ENCODE measurements at places on chromosomes 5 and 9.

DNA sequence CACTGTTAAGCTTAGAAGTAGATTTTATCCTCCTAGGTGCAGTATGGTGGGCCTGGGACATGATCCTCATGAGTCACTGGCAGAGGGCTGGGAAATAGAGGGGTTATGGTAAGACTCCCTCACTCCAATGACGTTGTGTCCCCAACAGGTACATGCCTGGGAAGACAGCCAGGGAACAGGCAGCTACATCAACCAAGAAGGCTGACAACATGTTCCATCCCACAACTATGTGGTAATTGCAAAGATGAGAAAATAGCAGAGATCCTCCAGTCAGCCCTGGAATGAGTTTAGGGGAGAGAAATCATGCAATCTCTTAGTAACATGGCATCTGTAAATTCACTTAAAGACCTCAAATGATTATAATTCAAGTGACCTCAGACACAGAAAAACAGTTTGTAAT, 114.4 kb upstream of the LIFR start:
- DNase-seq, result no peak

DNA sequence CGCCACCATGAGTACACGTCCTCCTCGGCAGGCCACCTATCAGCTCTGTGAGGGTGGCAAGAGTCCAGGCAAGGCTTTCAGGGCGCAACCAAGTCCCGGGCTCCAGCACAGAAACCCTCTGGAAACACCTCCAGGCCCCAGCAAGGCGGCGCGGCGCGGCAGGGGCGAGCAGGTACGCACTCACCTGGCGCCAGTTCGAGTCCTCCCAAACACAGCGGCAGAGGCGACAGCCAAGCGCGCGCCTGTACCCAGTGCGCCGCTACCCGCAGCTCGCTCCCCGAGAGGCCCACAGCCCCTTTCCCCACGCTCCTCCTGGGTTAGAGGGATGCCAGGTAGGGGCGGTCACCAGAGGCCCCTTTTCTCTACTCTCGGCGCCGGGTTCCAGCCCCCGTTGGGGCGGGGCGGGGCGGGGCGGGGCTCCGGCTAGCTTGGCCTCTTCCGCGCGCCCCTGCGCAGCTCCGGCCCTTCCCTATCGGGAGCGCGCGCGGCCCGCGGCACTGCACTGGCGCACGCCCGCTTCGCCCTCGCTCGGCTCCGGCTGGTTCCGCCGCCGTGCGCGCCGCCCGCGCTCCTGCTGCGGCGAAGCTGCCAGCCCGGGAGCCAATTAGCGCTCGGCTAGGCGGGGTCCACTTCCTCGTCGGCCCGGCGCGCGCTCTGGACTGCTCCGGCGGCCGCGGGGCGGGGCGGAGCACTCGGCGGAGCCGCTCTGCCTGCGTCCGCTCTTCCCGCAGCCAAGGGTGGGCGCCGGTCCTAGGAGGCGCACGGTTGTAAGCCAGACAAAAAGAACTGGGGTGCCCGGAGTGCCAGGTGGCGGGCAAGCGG, at the start of the genes NMRK1 and OSTF1:
NMRK1 (minus strand) TSS at position 332 of the 822 bp plus-strand sequence. CDS start 5,040 bp downstream, outside the sequence.
OSTF1 (plus strand) TSS at position 691 of the 822 bp plus-strand sequence. CDS start 179 bp downstream, outside the sequence.
- peak; percentile 95 for DNase-seq

GRCh38 chr9:72332351-72332750, 32.7 kb downstream of the ZFAND5 start:
- no peak for DNase-seq

- peak; percentile 24 for DNase-seq
These were observed 39.2 kb downstream of the TLE4 start for GRCh38 chr9:79610791-79611614.

DNA sequence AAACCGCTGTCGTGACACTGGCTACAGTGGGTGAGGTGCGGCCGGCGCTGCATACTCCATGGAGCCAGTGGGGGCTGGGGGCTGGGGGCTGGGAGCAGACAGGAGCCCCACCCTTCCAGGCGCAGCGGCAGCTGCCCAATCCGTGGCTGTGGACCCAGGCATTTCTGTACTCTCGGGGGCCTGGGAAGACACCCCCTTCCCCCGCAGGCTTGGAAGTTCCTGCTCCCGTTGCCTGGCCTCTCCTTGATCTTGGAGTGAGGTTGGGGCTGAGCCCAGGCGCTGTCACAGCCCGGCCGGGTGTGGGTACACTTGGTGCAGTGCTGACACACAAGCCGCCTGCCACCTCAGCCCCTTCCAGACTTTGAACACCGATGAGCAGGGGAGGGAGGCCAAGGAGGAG, 27.7 kb upstream of the GGTA1 start:
- no peak for DNase-seq

DNA sequence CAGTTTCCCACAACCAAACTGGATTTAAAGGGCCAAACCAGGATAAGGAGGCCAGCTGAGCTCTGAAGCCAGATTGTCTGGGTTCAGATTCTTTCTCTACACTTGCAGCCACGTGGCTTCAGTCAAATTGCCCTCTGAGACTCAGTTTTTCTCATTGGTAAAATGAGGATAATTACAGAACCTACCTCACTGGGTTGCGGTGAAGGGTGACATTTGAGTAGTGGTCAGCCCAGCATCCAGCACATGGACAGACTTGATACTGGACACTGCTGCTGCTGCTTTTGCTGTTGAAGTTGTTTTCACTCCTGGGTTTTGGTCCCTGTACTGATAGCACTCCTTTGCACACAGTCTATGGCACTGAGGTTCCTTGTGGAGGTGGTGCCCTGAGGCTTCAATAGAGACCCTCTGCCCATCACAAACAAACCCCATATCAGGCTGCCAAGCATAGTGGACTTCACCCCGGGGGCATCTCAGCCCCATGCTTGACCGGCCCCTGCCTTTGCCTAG, 25.7 kb upstream of the CDKN2AIPNL start:
- no peak for DNase-seq

GRCh38 chr5:139975306-139975705, 67.8 kb downstream of the NRG2 start:
- DNase-seq, result no peak

DNA sequence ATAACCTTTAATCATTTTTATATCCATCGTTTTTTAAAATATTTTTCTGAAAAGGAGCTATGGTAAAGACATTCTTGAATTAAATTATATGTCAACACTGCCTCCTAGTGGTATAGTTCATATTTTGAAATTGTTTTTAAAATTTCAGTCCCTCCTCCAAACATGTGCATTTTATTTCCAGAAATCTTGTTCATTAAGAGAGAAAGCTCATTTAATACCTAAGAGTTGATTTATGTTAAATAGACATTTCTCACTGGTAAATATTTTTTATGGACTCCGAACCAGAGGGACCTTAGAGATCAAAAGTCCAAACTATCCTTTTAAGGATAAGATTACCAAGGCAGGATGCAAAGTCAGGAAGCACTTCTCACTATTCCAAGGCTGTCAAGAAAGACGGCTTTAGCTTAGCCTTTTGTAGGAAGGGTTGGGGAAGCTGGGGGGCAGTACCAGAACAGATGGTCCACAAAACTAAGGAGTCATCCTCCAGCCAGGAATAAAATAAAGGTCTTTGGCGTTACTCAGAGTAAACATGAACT, 21.6 kb downstream of the BHMT start:
- no peak for DNase-seq

DNA sequence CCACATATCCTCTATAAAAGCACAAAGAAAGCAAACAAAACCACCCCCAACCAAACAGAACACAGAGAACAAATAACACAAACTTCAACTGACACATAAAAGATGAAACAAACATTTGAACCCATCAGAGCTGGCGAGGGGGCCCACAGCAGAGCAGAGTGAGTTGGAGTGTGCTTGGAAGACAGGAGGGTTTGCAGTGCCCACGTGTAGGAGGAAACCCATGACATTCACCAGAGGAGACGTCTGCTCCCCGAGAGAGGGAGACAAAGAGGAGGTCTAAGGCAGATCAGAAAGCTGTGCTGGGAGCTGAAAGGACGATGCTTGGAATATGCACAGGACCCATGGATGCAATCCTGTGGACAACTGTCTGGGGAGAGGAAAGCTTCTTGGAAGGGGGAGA, 27.0 kb downstream of the MRPL36 start:
- DNase-seq, result no peak

DNA sequence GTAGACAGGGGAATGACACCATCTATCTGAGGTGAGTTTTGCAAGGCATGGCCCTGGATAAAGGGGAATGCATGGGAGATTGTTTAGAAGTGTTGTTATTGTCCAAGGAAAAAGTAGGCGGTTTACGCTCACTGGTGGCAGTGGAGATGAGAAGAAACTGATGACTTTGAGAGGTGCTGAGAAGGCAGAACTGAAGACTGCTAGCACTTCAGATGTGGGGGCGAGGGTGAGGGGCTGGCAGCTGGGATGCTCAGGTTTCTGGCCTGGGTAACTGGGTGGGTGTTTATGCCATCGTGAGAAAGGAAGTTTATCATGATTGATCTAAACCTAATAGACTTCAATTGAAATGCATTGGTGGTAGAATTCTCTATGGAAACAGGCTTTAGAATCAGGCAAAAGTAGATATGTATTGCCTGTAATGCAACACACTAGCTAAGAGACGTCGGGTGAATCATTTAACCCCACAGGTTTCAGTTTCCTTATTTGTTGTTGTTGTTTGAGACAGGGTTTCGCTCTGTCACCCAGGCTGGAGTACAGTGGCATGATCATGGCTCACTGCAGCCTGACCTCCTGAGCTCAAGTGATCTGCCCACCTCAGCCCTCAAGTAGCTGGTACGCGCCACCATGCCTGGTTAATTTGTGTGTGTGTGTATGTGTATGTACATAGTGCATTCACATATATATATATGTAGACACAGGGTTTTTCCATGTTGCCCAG, 123.5 kb downstream of the SLC24A2 start:
- DNase-seq, result no peak

DNA sequence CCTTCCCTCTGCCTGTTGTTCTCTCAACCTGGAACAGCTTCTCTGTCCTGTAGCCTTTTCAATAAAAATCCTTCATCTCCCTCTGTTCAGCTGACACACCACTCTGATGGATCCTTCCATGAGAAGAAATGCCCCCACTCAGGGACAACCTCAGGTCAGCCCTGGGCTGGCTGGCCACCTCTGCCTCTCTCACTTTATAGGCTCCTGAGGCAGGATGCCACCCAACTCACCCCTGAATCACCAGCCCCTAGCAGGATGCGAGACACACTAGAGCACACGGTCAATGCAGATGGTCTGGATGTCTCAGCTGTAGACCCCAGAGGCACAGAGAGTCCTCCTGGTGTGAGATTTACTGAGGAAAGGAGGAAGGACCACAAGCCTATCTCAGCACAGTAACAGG, 93.8 kb downstream of the GABBR2 start:
- no peak for DNase-seq

- DNase-seq, result peak; percentile 55
These were observed 43.2 kb downstream of the BARX1 start for GRCh38 chr9:93911801-93912554.
